ENCODE measurements at places on chromosomes 4 and X.
A peak's percentile ranks its signal among the peaks of the same experiment; 100 is the strongest.

DNA sequence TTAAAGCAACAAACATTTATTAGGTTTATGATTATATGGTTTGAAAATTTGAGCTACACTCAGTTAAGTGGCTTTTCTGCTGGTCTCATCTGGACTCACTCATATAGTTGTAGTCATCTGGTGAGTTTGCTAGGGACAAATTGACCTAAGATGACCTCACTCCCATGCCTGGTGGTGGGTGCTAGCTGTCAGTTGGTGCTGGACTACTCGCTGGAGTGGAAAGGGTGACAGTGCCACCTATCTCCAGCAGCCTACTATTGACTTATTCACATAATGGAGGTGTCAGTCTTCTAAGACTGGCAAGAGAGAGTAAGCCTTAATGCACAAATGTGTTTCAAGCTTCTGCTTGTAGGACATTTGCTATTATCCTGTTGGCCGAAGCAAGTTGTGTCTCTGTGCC is 88.2 kb downstream of the TASL start:
- H3K27me3 ChIP-seq = no peaks in the 10 kb centered on the region
- H3K36me3 ChIP-seq = peaks cover 5% of the 10 kb centered on the region
- DNase-seq = no peak
- H3K4me1 ChIP-seq = no peaks in the 10 kb centered on the region
- no peak overlapping the region for H3K27ac ChIP-seq

DNA sequence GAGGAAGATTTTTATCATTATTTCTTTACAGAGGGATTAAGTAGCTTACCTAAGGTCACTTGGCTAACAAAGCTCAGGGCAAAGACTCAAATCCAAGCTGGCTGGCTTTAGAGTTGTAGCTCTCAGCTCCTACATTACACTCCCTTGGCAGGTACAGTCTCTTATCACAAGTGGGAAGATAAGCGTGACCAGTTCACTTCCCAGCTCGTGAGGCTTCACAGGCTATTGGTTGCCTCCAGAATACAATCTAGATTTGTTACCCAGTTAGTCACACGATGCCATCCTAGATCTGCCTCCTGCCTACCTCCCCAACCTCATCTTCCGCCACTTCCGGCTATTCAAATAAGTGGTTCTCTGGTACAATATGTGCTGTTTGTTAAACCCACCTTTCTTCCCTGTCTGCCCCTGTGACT is 3.7 kb downstream of the MMRN1 start:
- H3K36me3 ChIP-seq = no peaks in the 10 kb centered on the region
- no peak overlapping the region for H3K27ac ChIP-seq
- no peak overlapping the region for H3K4me3 ChIP-seq
- no peak for DNase-seq

DNA sequence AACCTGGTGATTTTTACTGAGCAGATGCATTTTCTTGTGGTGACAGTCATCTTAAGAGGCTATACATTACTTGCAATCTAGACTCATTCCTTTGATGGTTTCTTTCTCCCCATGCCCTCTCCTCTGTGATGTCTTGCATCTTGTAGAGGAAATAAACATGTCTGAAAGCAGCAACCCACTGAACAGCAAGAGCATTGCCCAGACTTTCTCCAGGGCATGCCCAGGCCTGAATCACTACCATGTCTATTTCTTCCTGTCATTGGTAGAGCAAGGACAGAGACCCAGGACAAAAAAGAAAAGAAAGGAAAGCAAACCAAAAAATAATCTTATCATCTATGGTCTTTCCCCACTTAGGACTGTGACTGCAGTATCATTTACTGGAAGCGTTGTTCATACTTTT is 326.1 kb downstream of the HNRNPD start:
- H3K36me3 ChIP-seq = peaks cover 2% of the 10 kb centered on the region
- H3K4me1 ChIP-seq = peaks cover 9% of the 10 kb centered on the region
- H3K27me3 ChIP-seq = peaks cover 39% of the 10 kb centered on the region
- H3K27ac ChIP-seq = no peak overlapping the region
- DNase-seq = no peak

DNA sequence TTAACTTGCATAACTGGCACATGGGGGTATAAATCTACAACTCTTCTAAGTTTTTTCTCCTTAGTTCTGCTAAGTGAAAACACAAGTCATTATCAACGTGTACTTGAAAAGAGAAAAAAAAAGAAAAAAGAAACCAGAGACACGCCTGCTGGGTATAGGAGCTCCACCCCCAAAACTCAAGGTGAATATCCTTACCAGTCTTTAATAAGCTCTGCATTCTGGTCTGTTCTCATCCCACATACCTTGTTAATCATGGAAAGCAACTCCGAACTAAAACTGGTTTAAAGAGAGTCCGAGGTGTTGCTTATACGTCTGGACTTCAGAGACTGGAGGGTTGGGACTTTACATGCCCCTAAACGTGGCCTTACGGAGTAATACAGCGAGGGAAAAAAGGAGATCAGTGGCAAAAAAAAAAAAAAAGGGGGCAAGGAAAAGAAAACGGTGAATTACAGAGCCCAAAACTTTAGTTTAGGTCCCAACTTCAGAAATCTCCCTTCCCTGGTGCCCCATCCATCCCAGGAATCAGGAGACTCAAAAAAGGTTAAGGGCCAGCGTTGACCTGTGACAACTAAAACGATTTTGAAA is 1.0 kb downstream of the PGRMC2 start:
- H3K4me1 ChIP-seq = peaks cover 50% of the 10 kb centered on the region
- H3K27me3 ChIP-seq = no peaks in the 10 kb centered on the region
- peak; percentile 41 for DNase-seq
- peaks cover 15% of the 10 kb centered on the region for H3K36me3 ChIP-seq

DNA sequence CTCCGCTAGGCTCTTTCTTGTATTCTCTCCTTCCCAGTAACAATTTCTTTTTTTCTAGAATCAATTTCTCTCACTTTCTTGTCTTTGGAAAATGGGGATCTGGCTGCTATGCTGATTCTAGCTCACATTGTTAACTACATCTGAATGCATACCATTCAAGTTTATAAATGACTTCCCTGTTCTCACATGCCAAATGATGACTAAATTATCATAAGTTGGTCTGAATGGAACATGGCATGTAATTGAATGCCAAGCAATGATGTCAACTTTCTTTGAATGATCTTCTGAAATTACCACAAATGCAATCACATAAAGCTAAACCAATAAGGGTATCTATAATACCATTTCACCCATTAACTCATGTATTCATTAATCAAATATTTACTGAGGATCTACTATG is 2.7 kb upstream of the ITM2A start:
- H3K4me1 ChIP-seq = peaks cover 28% of the 10 kb centered on the region
- peaks cover 9% of the 10 kb centered on the region for H3K36me3 ChIP-seq
- no peak overlapping the region for H3K27ac ChIP-seq
- no peaks in the 10 kb centered on the region for H3K27me3 ChIP-seq
- DNase-seq = no peak
- H3K4me3 ChIP-seq = no peak overlapping the region

DNA sequence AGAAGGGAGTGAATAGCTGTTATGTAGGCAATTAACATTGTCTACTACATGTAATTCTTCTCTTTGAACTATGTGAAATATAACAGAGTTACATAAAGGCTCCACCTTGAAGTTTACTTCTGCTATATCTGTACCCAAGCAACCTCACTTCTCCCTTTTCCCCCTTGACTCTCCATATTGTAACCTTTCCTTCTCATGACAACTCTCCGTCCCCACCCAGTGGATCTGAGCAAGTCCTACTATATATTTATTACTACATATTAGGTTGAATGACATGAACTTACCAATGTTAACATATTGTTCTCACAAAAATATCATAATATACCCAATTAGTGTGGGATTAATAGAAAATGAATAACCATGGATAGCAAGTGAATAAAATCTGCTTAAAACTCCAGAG is 93.2 kb upstream of the ATP8A1 start:
- peak; percentile 20 for DNase-seq
- peaks cover 3% of the 10 kb centered on the region for H3K36me3 ChIP-seq
- no peaks in the 10 kb centered on the region for H3K27me3 ChIP-seq
- no peak overlapping the region for H3K4me3 ChIP-seq
- H3K4me1 ChIP-seq = no peaks in the 10 kb centered on the region
- no peak overlapping the region for H3K27ac ChIP-seq

All from naive thymus-derived CD8-positive, alpha-beta T cell (primary cell).